ENCODE measurements at places on chromosomes 12 and 14.

- DNase-seq = no peak
Measured at GRCh38 chr14:30194741-30195148, 267.1 kb upstream of the PRKD1 start.

- DNase-seq = no peak
Measured at GRCh38 chr14:97407701-97408407, 610.7 kb downstream of the VRK1 start.

DNA sequence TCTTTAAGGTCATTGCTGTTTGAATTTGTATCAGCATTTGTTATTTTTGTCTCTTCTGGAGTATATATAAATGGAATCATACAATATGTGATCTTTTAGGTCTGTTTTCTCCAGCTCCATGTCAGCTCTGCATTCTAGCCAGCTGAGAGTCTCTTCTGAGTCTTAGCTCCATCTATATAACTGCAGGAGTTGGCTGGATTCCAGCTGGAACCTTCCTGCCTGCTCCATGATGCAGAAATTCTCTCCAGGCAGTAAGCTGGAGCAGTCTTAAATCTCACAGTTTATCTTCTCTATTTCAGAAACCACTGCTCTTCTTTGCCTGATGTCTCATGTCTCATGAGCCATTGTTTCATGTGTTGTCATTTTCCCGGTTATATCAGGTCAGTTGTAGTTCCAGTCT lies 827.6 kb downstream of the NRXN3 start:
- peak; percentile 69 for DNase-seq

DNA sequence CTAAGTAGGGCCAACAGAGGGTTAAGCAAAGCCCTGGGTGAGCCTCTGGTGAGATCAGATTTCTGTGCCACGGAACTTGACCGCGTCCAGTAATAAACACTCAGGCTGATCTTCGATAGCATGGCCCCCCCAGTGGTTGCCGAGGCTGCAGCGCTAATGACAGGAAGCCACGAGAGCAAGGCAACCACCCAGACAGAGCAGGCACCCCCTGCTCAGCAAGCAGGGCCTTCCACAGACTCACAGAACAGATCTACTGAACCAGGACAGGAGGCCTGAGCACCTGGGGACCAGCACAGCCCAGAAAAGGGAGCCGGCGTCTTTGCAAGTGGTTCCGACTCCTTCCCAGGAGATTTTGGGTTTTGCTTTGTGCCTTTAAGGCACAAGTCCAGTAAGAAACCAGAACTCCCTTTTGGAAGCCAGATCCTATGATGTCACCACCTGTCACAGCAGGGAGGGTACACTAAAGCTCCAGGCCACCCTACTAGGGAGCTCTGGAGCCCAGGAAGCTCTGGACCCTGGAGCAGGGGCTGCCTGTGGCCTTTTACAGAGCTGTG lies 42.3 kb downstream of the BCL11B start:
- DNase-seq = no peak

All from NCI-H345 (cell line).